Activated naive CD8-positive, alpha-beta T cell treated with anti-CD3 and anti-CD28 coated beads for 36 hours (primary cell): ENCODE measurements at places on chromosomes 6 and 20. TPM values are rescaled to one million over a fixed set of nuclear protein-coding genes. Genes with fewer than 3 reads are reported as not detected.

- DNase-seq: no peak
Observed at GRCh38 chr6:91704531-91704930, 1117.7 kb upstream of the MAP3K7 start.

GRCh38 chr20:19746396-19746795, 11.7 kb upstream of the RIN2 start:
- no peak for DNase-seq

Gene MAP3K5
- 3.5 TPM for total RNA-seq

DNA sequence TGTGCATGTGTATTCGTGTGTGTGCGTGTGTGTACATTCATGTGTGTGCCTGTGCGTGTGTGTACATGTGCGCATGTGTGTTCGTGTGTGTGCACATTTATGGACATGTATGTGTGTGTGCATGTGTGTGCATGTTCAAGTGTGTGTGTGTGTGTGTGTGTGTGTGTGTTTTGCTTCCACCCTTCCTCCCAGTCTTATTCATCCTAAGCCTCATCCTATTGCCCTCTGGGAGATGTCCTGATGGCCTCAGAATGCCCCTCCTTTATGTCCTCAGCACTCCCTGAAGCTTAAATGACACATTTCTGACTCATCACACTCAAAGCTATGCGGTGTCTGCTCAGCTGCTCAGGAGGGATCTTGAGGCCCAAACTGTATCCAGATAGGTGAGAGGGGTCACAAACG, 76.6 kb upstream of the CCDC167 start:
- no peak for DNase-seq

Gene MUCL3
- not detected for total RNA-seq

DNA sequence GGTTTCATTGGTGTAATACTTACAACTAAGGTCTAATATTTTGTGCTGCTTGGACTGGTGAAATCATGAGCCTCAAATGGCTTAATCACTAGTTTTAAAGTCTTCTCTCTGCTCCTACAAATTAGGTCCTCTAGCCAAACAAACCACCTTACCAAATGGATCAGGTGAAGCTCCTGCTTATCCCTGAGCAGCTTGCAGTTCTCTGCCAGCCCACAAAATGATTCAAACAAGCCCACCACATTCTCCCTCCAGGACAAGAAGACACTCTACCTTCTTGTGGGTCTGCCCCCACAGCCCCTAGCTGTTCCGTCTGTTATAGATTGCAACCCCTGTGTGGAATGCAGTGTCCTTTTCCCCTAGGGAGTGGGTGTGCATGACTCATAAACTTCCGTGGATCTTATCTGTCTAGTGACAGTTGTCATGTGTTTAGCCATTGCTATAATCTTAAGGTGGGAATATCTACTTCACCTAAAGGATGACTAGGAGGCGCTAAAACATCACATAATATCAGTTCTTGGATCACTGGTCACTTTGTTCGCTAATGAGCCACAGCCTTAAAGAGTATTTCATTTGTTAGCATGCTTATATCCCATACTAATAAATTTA, 940.5 kb upstream of the MANEA start:
- DNase-seq: no peak

DNA sequence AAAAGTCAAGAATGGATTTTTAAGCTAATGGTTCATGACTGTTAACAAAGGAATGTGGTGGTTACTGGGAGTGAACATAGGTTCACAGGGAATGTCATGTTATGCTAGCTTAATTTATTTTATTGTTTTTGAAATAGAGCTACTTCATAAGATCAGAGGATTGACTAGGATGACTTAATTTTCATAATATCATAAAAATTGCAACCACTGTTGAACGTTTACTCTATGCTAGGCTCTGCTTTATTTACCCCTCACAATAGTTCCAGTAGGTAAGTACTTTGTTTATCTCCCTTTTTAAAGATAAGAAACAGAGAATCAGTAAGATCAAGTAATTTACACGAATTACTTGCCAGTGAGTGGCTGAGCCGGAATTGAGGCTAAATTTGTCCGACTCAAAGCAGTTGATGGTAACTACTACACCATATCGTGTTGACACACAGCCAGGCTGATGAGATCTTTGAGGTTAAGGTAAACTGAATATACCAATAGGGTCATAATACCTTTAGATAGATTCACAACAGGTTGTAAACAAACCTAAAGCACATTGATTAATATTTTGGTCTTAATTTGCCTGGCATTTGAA, 194.6 kb upstream of the CITED2 start:
- DNase-seq: no peak

GRCh38 chr6:130557481-130558112, 191.8 kb downstream of the TMEM200A start:
- DNase-seq: no peak

DNA sequence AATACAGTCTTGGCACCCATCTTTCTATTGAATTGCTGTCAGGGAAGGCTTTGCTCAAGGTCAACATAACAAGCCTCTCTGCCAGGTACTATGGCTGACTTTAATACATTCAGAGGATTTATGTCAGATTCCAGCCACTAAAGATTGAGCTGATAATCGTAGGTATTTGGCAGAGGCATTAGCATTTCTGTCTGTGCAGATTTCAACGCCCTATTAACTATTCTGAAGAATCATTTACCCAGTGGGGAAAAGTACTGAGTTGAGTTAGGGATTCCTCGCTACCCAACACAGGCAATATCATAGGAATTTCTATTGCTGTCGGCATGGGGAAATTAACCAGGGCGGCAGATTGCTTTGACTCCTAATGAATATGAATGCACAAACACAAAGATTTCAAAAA, 233.7 kb upstream of the SPTLC3 start:
- DNase-seq: no peak
